ENCODE measurements at places on chromosomes 3 and 15.

DNA sequence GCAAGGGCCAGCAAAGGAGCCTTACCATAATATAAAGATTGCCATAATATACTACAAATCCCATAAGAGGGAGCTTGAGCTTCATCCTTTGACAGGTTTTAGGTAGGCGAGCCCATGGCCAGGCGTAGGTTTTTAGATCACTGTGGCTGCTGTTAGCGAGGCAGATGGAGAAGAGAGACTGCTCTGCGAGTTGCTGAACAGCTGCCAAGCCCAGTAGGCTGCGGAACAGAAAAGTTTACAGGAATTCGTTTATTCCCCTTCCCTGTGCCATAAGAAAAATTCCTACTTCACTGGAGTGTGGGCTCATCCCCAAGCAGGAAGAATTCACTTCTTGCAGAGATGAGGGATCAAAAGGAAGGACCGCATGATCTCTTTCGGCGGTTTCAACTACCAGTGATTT is 30.5 kb downstream of the TMED3 start:
- DNase-seq, result no peak

DNA sequence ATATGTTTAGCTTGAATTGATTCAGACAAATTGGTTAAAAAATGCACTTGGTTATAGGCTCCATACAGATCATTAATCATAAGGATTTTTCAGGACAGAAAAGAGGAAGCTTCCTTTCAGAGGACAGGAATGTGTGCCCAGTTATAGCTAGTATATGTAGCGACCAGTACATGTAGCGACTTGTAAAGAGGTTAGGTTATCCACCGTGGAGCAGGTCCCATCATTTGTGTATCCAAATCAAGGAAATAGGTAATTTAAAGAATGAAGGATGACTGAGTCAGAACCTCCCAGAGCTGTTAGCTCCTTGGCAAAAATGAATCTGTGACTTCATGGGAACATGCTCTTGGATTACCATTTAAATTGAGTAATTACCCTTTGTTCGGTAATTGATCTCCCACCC is 15.8 kb upstream of the P2RY12 start:
- DNase-seq, result no peak

GRCh38 chr3:187963003-187963676 is 190.8 kb upstream of the LPP start:
- no peak for DNase-seq

DNA sequence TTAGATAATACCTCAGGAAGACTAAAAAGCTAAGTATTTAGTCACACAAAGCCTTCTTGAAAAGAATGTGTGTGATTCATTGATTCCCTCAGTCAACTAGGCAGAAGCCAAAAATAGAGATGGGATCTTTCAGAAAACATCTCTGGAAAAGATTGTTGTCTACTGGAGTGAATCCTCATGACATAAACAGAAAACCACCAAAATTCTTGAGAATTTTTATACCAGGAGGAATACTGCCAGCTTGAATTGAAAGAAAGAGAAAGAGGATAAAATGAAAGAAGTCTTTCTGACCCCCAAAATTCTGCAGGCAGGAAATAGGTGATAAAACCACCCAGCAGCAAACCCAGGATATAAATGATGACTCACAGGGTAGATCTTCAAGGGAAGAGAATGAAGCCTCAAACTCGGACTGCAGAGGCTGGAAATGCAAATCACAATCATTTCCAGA is 363.1 kb upstream of the PLSCR5 start:
- no peak for DNase-seq

GRCh38 chr3:9795207-9795606 is 2.3 kb downstream of the ARPC4 start:
- no peak for DNase-seq

GRCh38 chr15:29616512-29616911 is 205.8 kb downstream of the TJP1 start:
- DNase-seq, result no peak

GRCh38 chr15:67132276-67132675 is 66.9 kb downstream of the SMAD3 start:
- no peak for DNase-seq

GRCh38 chr3:184002469-184002868 is 15.2 kb downstream of the ABCC5 start:
- no peak for DNase-seq

DNA sequence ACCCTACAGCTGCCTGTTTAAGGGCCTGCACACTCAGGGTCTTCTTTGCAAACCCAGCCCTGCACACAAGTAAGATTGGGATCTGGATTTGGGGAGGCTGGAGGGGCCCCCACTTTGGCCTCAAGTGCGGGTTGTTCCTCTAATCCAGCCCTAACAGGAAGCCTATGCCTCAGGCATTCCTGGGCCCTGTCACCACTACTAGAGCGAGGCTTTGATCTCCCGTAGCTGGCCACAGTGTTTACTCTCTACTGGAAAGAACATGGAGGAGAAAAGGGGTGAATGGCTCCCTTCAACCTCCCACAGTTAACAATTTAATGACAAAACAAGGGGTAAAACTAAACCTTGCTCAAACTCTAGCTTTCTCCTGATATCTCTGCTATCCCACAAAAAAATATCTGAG is 48.4 kb downstream of the DZIP1L start:
- DNase-seq, result no peak

- DNase-seq, result no peak
Observed at GRCh38 chr15:35013370-35013769, 25.3 kb upstream of the ZNF770 start.

- DNase-seq, result no peak
Observed at GRCh38 chr15:76470691-76471090, 134.1 kb downstream of the ISL2 start.

- no peak for DNase-seq
Observed at GRCh38 chr15:63953524-63953923, 92.8 kb downstream of the DAPK2 start.

DNA sequence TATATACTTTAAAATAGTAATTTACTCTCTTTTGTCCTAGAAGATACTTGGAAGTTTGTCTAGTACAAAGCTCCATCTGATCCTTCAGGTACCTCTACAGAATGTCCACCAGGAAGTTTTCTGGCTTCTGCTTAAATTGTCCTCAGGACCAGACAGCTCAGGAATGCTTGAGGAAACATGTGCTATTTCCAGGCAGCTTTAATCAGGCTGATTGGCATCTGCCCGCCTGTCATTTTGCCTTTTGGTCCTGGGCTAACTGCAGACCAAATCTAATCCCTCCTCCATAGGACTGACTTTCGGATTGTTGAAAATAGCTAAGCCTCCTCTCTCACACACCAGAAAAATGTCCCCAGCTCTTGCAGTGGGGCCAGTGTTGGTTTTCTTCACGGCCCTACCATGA is 113.4 kb upstream of the RGMA start:
- DNase-seq, result no peak

DNA sequence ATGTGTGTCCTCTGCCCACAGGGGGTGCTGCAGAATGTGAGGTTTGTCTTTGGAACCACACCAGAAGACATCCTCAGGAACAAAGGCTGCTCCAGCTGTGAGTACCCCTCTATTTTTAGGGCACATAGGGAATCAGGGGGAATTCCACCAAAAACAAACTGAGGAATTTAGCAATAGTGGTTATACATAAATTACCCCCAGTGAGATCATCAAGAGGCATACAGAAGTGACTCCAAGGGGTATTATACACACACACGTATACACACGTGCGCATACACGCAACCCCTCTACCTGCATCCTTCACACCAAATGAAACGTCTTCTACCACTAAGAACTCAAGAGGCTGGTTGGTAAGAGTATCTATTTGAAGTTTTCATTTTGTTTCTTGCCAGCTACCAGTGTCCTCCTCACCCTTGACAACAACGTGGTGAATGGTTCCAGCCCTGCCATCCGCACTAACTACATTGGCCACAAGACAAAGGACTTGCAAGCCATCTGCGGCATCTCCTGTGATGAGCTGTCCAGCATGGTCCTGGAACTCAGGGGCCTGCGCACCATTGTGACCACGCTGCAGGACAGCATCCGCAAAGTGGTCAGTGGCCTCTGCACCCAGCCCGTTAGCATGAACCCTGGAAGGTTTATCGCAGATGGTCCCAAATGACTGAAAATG is 2.9 kb downstream of the THBS1 start:
- no peak for DNase-seq

DNA sequence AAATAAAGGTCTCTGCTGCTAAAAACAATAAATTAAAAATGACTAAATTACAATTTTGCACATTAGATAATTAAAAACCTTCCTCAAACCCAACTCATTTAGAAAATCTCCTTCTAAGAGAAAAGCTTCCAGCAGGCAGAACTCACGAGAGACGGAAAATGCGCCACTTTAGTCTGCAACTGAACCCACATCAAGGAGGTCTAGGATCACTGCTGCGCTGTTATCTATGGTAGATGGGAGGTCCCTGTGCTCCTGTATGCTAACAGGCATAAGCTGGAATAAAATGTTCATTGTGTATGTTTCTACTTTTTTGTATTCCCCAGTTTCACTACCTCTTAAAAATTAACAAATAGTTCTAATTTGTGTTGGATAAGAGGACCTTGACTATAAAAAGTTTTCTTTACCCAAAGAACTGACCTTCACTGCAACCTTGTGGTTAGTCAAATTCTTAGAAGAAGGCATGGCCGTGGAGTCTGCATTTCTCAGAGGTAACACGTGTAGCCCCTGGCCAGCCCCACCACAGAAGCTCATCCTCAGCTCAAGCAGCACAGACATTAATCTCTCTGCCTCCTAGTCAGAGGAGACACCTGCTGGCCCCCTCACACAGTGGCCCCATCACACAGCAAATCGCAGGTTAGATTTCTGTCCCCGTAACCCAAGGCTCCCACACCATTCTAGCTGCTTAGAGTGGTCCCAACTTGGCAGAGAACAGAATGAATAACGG is 22.3 kb downstream of the STIMATE start:
- no peak for DNase-seq

DNA sequence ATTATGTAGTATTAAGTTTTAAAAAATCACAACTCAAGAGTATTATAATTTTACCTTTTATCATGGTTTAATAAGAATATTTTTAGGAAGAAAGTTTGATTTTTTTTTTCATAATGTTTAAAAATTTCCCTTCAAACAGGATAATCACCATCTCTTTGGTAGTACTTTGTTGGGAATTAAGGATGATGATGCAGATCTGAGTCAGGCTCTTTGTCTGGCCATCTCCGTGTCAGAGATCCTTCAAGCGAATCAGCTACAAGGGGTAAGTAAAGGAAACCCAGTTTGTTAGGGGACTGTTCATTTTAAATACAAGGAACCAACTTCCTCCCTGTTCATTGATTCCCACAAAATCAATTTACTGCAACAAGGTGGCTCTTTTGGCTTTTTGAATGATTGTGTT is 36.8 kb upstream of the NIT2 start:
- no peak for DNase-seq

- DNase-seq, result no peak
Observed at GRCh38 chr15:40823572-40824343, 4.8 kb downstream of the PPP1R14D start.

- DNase-seq, result no peak
Observed at GRCh38 chr15:57118013-57118799, 199.8 kb downstream of the TCF12 start.

- DNase-seq, result no peak
Observed at GRCh38 chr3:62164196-62164595, 209.2 kb downstream of the FEZF2 start.

DNA sequence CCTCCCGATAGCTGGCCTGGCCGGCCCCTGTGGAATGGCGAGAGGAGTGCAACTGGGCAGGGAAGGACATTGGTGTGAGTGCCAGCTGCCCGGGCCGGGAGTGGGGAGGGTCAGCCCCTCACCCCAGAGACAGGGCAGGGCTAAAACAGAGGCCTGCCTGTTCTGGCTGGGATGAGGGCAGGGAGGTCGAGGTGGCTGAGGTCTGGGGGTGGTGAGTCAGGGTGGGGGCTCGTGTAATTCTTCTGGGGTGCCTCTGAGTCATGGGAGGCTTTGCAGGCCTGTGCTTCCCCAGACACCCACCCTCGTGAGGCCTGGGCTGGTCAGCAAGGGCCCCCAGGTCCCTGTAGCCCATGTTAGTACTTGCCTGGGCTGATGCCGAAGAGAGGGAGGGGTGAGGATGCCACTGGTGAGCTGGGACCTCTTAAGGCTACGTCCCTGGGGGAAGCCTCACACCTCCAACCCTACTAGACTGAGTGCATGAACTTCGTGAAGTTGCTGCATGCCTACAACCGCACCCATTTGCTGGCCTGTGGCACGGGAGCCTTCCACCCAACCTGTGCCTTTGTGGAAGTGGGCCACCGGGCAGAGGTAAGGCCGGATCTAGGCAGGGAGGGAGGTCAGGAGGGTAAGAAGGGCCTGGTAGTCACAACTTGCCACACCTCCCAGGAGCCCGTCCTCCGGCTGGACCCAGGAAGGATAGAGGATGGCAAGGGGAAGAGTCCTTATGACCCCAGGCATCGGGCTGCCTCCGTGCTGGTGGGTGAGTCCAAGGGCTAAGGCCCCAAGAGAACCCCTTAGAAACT is 1.7 kb downstream of the SEMA3B start:
- DNase-seq, result no peak

DNA sequence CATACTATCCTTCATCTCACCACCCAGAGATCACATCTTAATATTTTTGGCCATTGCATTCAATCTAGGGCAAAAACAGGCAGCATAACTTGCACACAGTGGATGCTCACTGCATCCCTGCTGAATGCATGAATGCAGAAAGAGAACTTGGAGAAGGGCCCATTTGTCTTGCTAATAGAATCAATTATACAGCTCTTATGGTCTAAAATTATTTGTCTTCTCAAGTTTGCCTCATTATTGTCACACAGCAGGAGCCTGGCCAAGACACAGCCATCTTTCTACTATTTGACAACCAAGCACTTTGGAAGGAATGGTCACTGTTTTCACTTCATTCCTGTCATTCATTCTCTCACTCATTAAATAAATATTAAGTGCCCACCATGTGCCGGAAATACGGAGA is 1.2 kb upstream of the ARHGEF26 start:
- DNase-seq, result no peak

DNA sequence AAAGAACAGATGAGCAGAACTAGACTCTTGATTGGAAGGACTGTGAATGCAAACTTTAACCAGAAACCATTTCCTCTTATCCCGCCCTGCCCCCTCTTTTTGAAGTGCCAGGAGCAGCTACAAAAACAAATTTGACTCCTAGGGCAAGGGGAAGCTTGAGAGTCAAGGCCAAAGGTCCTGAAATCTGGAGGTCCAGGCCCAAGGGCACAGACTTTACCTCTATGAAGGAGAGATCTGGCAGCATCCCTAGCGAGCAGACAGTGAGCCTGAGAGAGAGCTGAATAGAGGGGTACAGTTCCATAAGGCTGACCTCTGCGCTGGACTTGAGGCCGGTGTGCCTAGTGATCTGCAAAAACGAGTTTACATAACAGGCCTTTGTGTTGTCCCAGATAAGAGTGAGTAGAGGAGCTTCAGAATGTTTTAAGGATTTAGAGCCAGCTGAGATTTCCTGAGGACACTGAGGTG is 5.1 kb downstream of the RAB43 start:
- DNase-seq, result no peak

- no peak for DNase-seq
Observed at GRCh38 chr3:27080258-27080525, 289.0 kb downstream of the NEK10 start.

GRCh38 chr3:7428206-7428718 is 567.3 kb downstream of the GRM7 start:
- no peak for DNase-seq

- no peak for DNase-seq
Observed at GRCh38 chr15:70053716-70054229, 43.9 kb downstream of the TLE3 start.
